AG08395 (cell line): ENCODE measurements at places on chromosomes 4 and X.

DNA sequence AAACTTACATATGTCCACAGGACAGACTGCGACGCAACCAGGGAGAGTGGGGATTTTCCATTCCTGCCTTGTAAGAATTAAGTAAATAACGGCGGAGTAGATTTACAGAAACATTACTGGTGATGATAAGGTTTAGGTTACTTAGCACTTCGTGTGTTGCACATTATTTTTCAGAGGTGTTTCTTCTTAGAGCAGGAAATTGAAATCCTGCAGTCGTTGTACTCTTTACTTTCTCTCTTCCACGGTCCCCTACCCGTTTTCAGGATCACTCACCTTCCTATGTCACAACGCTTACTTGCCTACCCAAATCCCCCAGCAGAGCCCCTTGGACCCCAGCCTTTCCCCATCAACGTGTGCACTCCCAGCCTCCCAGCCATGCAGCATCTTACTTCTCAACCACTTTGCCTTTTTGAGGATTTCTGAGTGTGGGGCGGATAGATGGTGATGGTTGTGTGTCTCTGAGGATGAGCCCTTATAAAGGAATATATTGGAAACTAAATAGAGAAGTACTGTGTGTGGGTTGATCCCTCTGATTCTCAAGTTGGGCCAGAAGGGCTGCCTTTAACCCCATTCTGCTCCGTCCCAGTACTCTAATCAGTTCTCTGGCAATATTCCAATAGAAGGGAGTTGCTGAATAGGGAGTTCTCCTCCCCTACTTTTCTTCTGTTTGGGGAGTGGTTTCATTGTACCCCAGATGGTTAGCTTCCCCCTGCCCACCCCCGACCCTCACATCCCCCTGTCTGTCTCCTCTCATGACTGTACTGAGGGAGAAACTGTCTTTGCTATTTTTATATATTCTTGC is 1.6 kb downstream of the MID2 start:
- DNase-seq, result peak; percentile 16

- DNase-seq, result no peak
Observed at GRCh38 chrX:129771266-129771995, 8.3 kb upstream of the SASH3 start.

DNA sequence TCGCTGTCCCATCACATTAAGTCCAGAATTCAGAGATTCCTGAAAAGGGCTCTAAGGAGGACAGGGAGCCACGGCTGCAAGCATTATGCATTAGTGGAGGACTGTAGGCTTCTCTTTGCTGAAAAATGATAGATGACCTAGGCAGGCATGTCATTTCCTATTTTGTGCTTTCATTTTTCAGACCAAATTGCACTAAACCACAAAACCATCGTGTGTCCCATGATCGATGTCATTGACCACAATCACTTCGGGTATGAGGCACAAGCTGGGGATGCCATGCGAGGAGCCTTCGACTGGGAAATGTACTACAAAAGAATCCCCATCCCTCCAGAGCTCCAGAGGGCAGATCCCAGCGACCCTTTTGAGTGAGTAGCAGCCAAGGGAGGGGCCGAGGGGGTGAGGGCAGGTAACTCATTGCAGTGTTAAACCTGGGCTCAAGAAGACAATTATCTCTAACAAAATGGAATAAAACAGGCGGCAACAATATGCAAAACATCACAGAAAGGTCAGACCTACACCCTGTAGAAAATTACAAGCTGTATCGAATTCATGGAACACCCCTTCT is 355.2 kb upstream of the GALNT7 start:
- no peak for DNase-seq

- peak; percentile 45 for DNase-seq
Observed at GRCh38 chr4:37685161-37685822, 884 bp downstream of the RELL1 start.

GRCh38 chr4:51909236-51909703 is 66.3 kb downstream of the DCUN1D4 start:
- no peak for DNase-seq

- DNase-seq, result no peak
Observed at GRCh38 chr4:72467633-72468032, 101.4 kb downstream of the ADAMTS3 start.

GRCh38 chr4:115938764-115939443 is 825.5 kb upstream of the NDST4 start:
- no peak for DNase-seq

- no peak for DNase-seq
Observed at GRCh38 chr4:74947798-74948197, 14.9 kb downstream of the PARM1 start.

DNA sequence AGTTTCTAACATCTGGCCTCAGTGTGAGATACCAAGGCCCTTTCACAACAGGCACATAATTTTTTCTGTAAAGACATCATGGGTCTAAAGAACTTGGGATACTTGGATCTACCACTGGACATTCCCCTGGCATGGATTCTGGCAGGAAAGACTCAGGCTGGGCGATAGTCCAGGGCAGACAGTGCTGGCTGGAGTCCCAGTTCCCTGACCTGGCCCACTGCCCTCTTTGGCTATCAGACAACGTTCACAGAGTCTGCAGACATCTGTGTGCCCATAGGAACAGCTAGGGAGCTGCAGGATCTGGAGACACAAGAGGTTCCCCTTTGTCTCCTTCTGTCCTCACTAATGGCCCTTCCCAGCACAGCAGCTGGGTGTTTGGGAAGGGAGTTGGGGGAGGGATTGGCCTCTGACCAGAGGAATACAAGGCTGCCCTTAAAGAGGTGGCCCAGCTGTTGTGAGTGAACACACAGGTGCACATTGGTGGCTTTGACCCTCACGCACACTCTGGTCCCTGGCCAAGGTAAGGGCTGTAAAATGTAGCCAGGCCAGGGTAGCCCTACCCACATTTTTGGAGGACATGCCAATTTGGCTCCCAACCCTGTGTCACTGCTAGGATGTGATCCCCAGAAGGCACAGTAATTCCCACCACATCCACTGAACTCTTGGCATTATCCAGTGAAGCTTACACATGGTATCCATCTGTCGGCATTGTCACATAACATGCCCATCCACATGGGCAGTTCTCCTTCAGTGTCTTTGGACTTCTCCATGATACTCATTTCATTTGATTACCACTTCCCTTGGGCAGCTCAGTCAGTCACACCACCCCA is 72.3 kb downstream of the SOX3 start:
- DNase-seq, result peak; percentile 7

GRCh38 chr4:140003876-140004548 is 150.0 kb downstream of the MAML3 start:
- DNase-seq, result no peak

DNA sequence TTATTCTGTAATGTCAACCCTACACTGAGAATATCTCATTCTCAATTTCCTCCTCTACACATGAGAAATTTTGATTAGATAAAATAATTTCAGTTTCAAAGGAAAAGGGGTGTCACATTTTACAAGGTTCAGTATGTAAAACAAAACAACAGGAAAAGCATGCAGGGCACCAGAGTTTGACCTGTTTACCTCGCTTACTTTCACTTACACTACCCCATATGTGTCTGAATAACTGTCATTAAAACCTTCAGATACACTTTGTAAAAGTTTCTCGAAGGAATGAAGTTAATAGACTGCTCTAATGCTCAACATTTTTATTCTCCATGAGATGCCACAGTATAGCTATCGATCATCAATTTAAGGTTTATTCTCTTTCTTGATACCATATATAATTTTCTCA is 12.3 kb upstream of the PCDH10 start:
- DNase-seq, result no peak
